Mesothelial cell of epicardium (in vitro differentiated cells): ENCODE measurements at places on chromosomes 6 and 20. TPM values are rescaled to one million over a fixed set of nuclear protein-coding genes. Genes with fewer than 3 reads are reported as not detected.

PI3 gene
- not detected in 3 replicates for total RNA-seq

GNMT gene
- total RNA-seq, result 1.2 to 1.7 TPM (median 1.4 TPM) in 3 replicates

DNA sequence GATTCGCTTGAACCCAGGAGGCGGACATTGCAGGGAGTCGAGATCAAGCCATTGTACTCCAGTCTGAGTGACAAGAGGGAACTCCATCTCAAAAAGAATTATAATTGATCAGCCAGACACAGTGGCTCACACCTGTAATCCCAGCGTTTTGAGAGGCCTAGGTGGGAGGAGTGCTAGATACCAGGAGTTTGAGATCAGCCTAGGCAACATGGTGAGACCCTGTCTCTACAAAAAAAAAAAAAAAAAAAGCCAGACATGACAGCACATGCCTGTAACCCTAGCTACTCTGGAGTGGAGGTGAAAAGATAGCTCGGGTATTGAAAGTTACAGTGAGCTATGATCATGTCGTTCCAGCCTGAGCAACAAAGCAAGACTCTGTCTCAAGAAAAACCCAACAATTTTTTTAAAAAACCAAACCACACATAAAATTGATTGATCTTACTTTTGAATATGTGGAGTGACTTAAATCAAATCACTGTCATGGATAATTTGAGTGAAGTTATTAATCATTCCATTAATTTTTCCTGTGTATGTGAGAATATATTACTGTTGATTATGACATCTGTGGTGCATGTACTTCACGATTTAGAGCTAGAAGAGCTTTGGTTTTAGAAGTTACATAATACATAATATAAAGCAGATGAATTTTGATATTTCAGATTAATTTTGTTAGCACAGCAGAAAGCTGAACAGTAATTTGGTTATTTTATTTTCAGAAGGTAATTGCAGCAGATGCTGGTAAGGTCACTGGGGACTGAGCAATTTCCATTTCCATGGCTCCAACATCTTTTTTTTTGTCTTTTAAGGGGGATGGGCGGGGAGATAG lies 34.4 kb downstream of the NCOA7 start:
- no peak for DNase-seq
- H3K36me3 ChIP-seq, result peaks cover 11% of the 10 kb centered on the region
- no peak overlapping the region for H3K4me3 ChIP-seq
- H3K27ac ChIP-seq, result peak overlapping the region; percentile 68
- H3K27me3 ChIP-seq, result no peaks in the 10 kb centered on the region

DNA sequence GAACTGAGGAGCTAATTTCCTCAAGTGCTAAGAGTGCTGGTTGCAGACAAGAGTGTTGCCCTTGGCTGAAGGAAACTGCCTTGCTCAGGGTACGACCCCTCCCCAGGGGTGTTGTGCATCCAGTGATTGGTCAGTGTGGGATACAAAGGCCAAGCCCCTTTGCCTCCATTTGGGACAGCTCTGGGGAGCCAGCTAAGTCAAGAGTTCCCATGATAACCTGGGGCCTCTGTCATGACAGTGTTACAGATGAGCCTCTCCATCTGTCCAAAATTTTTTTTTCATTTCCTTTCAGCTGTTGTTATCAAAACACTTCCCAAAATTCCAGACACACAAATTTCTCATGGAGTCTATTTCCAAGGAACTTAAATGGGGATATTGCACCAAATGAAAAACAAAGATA lies 93.3 kb downstream of the HS3ST5 start:
- no peaks in the 10 kb centered on the region for H3K4me1 ChIP-seq
- no peak overlapping the region for H3K27ac ChIP-seq
- no peaks in the 10 kb centered on the region for H3K27me3 ChIP-seq
- no peak overlapping the region for H3K4me3 ChIP-seq
- no peak for DNase-seq

DNA sequence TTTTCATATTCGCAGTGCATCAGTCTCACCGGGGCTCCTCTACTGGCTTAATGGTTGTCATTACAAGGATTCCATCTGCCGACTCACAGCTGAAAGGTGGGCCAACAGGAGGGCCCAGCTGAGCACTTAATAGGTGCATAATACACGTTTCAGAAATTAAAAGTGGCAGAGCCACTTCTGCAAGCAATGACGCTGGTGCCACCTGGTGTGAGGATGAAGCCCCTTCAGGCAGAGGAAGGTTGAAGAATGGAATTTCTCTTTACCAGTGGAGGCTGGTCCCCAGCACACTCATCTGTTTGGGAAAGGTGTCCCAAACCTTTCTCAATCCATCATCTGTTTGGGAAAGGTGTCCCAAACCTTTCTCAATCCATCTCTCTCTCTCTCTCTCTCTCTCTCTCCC lies 8.2 kb upstream of the STMND1 start:
- peaks cover 2% of the 10 kb centered on the region for H3K36me3 ChIP-seq
- no peaks in the 10 kb centered on the region for H3K27me3 ChIP-seq
- H3K4me3 ChIP-seq, result no peak overlapping the region

- H3K36me3 ChIP-seq, result peaks cover 26% of the 10 kb centered on the region
- no peaks in the 10 kb centered on the region for H3K27me3 ChIP-seq
- no peaks in the 10 kb centered on the region for H3K4me1 ChIP-seq
- no peak for DNase-seq
- no peak overlapping the region for H3K27ac ChIP-seq
Observed at GRCh38 chr20:63873477-63873971, 8.5 kb downstream of the TPD52L2 start.

TRIM38 gene
- total RNA-seq, result 15.8 to 17.1 TPM (median 15.9 TPM) in 3 replicates

GRCh38 chr6:118992186-118992795 lies 57.3 kb upstream of the MCM9 start:
- no peaks in the 10 kb centered on the region for H3K27me3 ChIP-seq
- peaks cover 4% of the 10 kb centered on the region for H3K36me3 ChIP-seq
- H3K27ac ChIP-seq, result no peak overlapping the region
- no peak for DNase-seq
- no peaks in the 10 kb centered on the region for H3K4me1 ChIP-seq

NKX2-4 gene
- total RNA-seq, result not detected in 3 replicates

SMLR1 gene
- total RNA-seq, result not detected in 3 replicates

- DNase-seq, result no peak
- peaks cover 16% of the 10 kb centered on the region for H3K4me1 ChIP-seq
- H3K4me3 ChIP-seq, result no peak overlapping the region
- peaks cover 33% of the 10 kb centered on the region for H3K36me3 ChIP-seq
Observed at GRCh38 chr6:15491255-15491985, 171.4 kb downstream of the DTNBP1 start.

CCND3 gene
- total RNA-seq, result 37.2 to 42.0 TPM (median 39.5 TPM) in 3 replicates

TREM2 gene
- total RNA-seq, result not detected in 3 replicates

PCSK2 gene
- 0.29 to 0.38 TPM (median 0.35 TPM) in 3 replicates for total RNA-seq

- no peak for DNase-seq
- peaks cover 23% of the 10 kb centered on the region for H3K36me3 ChIP-seq
- H3K27ac ChIP-seq, result no peak overlapping the region
- no peaks in the 10 kb centered on the region for H3K27me3 ChIP-seq
- no peak overlapping the region for H3K4me3 ChIP-seq
- H3K4me1 ChIP-seq, result peaks cover 3% of the 10 kb centered on the region
Observed at GRCh38 chr20:31803552-31804291, 15.4 kb upstream of the MYLK2 start.

DNA sequence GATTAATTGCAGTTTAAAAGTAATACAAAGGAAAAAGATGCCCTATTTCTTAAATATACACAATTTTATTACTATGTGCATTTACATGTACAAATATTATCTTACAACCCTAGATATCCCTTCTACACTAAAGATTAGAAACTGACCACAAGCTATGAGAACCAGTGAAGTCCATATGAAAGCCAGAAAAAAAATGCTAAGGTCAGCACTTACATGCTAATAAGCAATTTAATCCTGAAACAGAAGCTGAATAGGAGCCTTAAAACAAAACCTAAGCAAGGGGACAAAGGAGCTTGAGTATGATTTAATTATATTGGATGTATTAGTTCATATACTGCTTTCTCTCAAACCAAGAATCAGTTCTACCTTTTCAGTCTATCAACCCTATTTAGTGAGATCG lies 14.2 kb downstream of the CEP162 start:
- H3K27ac ChIP-seq, result no peak overlapping the region
- DNase-seq, result no peak
- no peaks in the 10 kb centered on the region for H3K27me3 ChIP-seq
- no peak overlapping the region for H3K4me3 ChIP-seq
- H3K36me3 ChIP-seq, result peaks cover 10% of the 10 kb centered on the region

DNA sequence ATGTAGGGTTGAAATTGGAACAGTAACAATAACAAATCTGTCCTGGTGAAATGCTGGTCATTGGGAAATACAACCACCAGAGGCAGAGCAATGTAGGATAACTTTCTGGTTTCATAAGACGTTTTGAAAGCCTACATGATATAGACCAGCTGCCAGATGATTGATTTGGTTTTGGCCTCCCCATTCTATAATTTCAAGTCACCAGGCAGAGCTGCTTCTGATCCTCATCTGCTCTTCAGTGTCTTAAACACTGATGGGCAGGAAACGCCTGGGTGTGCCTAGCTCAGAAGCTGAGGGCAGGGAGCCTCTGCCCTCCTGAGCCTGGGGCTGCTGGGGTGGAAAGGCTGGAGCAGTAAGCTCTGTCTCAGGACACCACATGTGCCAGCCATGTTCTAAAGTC lies 24.5 kb downstream of the DHX35 start:
- no peak overlapping the region for H3K4me3 ChIP-seq
- H3K4me1 ChIP-seq, result peaks cover 6% of the 10 kb centered on the region
- H3K27ac ChIP-seq, result no peak overlapping the region
- H3K27me3 ChIP-seq, result no peaks in the 10 kb centered on the region
- peaks cover 27% of the 10 kb centered on the region for H3K36me3 ChIP-seq
- DNase-seq, result no peak
